Activated T-helper 1 cell treated with anti-CD3 and anti-CD28 coated beads, Interleukin-12 subunit alpha, Interleukin-12 subunit beta, Interleukin-2, Interleukin-4 antibody, amounts not matched to agents 30 ng/mL and 10 ng/mL and 1 ng/mL, durations not matched to agents 14 hours and 24 hours and 36 hours (primary cell): ENCODE measurements at places on chromosomes 7 and 10. TPM values are rescaled to one million over a fixed set of nuclear protein-coding genes. Genes with fewer than 3 reads are reported as not detected.

CHAT gene
- total RNA-seq, result 0.54 and 0.83 TPM in 2 replicates

WDR91 gene
- total RNA-seq, result 34.6 and 35.4 TPM in 2 replicates

TRIM73 gene
- 5.7 and 6.6 TPM in 2 replicates for total RNA-seq

DLX5 gene
- total RNA-seq, result not detected in 2 replicates

PRKCQ gene
- total RNA-seq, result 45.9 and 50.4 TPM in 2 replicates
